Renal cortical epithelial cell (primary cell): ENCODE measurements at places on chromosomes 7 and 10. TPM values are rescaled to one million over a fixed set of nuclear protein-coding genes. Genes with fewer than 3 reads are reported as not detected.
A peak's percentile ranks its signal among the peaks of the same experiment; 100 is the strongest.

DNA sequence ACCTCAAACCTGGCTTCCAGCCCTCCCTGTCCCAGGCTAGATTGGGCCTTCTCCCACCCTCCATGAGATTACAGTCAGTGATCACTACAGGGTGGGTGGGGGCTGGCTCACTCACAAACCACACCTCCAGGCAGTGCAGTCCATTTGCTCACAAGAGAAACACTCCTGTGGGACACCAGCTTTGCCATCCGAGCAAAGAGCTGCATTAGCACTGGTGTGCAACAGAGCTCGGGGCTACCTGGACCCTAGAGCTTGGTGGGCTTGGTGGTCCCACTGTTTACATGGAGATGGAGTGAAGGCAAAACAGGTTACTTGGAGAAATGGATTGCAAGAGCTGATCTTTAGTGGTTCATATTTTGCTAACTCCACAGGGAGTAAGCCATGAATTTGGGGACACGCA, 451.7 kb upstream of the ZMIZ1 start:
- DNase-seq = no peak

DNA sequence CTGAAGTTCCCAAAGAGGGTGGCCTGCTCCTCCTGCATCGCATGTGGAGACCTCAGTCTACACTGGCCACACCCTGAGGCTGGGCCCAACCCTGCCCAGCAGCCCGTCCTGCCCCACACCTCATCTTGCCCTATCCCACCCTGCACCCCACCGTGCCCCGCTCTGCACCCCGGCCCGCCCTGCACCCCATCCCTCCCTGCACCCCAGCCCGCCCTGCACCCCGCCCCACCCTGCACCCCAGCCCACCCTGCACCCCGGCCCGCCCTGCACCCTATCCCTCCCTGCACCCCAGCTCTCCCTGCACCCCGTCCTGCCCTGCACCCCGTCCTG, 14.5 kb downstream of the VENTX start:
- no peak for DNase-seq

Gene FKBP14
- total RNA-seq = 16.3 and 35.4 TPM in 2 replicates

- DNase-seq = no peak
Measured at GRCh38 chr10:34771525-34771924, 43.6 kb downstream of the PARD3 start.

DNA sequence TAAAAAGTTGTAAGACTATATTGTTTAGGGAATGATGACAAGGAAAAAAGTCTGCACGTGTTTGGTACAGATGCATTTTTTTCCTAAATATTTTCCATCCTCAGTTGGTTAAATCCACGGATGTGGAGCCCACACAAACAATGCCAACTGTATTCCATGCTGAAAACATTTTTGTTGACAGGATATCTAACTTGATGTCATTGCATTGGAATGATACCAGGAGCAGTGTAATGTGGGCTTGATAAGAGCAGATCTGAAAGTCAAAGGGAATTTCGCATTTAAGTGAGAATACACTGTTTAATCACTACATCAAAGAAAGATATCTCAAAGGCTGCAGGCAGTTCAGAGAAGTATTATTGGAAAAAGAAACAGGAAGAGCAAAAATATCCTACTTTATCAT, 49.5 kb upstream of the TMEM140 start:
- no peak for DNase-seq

DNA sequence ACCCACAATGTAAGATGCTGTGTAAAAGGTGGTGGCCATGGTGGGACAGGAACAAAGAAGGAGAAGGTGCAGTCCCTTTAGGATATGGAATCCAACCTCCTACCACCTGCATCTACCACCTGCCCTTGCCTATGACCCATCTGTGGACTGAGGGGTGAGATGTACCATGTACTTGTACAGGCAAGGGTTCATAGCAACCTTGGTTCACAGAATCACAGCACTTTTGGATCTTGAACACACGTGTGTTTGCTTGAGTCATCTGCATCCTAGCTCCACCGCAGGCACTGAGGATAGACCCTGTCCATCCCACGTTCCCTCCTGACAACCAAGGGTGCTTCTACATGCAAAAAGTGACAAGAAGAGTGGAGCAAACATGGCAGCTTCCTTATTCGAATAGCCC, 162.3 kb downstream of the GFRA1 start:
- no peak for DNase-seq

GRCh38 chr10:101228966-101229265, 347 bp downstream of the LBX1 start:
- DNase-seq = no peak

Gene RNF32
- 1.3 and 2.6 TPM in 2 replicates for total RNA-seq

GRCh38 chr10:107442035-107442505, 277.6 kb upstream of the SORCS1 start:
- DNase-seq = peak; percentile 89
